ENCODE measurements at places on chromosomes 3 and 15.

- DNase-seq, result no peak
Observed at GRCh38 chr3:40680685-40681657, 156.2 kb downstream of the ZNF621 start.

DNA sequence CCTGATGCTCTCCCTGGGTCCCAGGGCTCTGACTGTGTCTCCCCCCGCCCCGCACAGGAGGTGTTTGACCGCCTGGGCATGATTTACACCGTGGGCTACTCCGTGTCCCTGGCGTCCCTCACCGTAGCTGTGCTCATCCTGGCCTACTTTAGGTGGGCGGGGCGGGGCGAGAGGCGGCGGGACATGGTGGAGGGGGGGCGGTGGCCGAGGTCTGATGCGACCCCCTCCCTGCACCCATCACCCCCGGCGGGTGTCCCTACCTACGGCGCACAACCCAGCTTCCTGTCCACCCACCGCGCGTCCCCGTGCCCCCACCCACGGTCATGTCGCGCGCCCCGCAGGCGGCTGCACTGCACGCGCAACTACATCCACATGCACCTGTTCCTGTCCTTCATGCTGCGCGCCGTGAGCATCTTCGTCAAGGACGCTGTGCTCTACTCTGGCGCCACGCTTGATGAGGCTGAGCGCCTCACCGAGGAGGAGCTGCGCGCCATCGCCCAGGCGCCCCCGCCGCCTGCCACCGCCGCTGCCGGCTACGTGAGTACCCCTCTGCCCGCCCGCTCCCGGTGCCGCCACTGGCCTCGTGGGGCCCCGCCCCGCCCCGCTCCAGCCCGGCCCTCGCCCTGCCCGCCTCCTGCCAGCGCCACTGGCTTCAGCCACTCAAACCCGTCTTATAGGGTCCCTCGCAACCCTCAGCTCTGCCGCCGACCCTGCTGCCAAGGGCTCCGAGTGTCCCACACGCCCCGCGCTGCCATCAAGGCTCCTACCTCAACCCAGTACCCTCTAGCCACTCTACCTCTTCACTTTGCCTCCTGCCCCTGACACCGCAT, 21.0 kb downstream of the PTH1R start:
- no peak for DNase-seq

- no peak for DNase-seq
Observed at GRCh38 chr3:62672270-62672987, 202.8 kb downstream of the CADPS start.

GRCh38 chr15:56608140-56608778, 125.0 kb downstream of the ZNF280D start:
- no peak for DNase-seq

DNA sequence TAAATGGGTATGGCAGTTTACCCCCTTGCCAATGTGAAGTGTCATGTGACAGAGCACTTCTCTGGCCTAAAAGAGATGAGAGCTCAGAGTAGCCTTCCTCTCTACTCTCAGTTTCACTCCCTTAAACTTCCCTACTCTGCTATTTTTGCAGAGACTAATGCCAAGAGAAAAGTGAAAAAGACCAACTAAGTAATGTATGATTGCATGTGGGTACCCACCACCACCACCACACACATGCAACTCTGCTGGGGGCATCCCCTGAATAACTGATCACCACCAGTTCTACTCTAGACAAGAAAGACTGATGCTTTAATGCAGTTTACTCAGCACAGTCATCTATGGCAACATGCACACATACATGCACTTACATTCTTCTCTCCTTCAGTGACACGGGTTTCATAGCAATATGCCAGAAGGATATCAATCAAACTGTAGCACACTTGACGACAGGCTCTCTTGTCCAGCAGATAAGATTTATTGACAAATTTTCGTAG, 31.3 kb downstream of the SHQ1 start:
- DNase-seq, result no peak

DNA sequence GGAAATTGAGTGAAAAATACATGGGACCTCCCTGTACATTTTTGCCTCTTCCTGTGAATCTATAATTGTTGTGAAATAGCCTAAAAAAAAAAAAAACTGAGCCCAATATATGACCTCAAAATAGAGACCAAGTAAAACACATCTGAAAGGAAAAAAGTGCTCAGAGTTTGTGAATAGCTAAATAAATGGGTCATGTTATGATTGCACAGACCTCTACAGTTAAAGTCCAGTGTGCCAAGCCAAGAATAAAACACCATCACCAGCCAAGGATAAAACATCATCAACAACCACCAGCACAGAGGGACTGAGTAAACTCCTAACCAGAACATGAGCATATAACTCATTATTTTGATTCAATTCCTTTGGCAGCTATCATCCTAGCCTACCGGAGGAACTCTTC, 115.6 kb upstream of the AGTR1 start:
- no peak for DNase-seq

GRCh38 chr3:78255403-78255802, 1215.5 kb downstream of the ROBO2 start:
- no peak for DNase-seq

DNA sequence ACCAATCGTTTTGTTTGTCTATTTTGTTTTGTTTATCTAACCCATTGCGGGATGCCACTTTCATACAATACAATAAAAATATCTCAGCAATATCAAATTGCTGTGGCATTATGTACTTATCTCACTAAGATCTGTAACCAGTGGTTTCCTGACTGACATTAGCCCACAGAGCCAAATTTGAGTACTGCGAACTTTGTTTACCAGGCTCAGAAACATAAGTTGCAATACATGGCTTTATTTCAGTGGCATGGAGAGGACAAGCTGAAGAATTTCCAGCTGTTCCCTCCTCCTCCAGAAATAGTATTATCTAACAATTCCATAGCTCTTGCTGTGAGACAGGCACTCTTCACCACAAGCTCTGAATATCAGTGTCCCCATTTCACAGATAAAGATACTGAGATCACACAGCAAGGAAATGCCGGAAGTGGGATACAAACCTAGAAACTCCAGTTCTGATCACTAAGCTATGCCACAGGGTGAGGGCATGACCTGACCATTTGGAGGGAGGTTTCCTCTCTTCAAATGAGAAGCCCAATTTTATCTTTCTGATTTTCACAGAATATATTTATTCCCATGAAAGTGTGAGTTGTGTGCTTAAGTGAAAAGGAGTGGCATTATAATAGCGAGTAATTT, 469.9 kb upstream of the CBLB start:
- no peak for DNase-seq

DNA sequence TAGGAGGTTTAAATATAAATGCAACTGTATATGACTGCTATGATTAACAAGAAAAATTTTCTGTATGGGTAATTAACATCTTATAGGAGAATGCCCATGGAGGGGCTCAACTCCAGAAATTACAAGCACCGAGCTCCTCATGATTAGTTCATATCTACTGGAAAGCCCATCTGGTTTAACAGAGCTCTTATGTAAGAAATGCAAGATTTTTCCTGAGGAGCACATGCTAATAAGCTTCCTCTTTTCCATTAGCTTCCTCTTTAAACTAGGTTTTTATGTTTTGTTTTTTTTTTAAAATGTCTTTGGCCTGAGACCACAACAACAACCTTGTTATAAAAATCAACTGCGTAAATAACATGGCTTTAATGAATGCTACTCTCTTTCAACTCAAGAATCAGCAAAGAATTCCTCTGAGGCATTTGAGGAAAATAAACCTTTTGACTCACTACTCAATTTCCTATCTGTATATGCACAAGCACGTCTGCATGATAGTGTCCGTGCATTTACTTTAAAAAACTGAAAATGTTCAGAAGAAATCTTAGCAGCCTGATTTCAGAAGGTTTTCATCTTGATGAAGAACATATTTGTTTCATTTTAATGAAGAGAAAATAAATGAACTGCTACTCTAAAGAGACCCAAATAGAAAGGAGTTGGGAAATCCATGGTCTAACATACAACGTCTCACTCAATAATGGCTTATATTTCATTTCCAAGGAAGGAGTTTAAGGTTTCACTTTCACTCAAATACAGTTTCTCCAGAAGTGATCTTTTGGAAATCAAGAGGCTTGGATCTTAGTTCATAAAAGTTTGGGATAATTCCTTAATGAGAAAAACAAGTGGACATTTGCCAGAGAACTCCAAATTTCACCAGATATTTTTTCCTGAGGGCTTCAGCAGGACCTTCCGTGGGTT, 180.8 kb downstream of the KCNAB1 start:
- no peak for DNase-seq

DNA sequence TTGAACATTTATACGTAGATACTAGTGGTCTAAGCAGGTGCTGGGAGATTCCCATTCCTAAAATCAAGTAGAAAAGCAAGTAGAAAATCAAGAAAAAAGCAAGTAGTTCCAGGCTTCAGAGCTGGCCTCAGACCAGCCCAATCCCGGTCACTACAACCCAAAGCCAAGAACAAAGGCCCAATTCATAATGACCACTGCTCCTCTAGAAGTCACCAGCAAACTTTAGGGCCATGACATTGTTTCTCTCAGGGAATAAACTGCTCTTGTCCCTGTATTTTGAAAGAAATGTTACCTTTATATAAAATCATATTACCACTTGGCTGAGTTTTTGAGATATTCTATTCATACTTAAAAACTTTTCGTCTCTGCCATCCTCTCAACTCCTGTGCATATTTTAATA, 106.3 kb upstream of the IL12A start:
- no peak for DNase-seq

GRCh38 chr3:119257111-119257510, 16.4 kb upstream of the B4GALT4 start:
- no peak for DNase-seq

DNA sequence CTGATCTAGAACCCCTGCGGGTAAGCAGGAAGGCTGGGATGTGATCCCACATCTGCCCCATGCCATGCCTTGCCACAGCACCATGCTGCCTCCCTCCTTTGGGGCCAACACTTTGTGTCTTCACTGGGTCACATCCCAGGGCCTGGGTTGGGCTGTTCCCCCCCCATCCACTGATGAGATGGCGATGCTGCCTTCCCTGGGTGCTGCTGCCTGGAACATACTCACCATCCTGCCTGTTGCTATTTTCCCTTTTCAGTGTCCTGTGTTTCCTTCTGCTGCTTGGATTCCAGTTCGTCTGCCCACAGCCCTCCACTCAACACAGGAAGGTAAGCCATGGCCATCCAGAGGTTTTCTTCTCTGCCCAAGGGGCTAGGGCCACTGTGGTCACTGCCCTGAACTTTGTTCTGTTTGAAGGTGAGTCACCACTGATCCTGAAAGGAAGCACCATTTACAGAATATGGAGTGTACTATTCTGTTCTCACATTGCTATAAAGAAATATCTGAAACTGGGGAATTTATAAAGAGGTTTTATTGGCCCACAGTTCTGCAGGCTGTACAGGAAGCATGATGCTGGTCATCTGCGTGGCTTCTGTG, 39.4 kb downstream of the THSD4 start:
- DNase-seq, result no peak
